Naive thymus-derived CD8-positive, alpha-beta T cell (primary cell): ENCODE measurements at places on chromosomes 5 and 9.

- no peak for DNase-seq
Measured at GRCh38 chr9:4548811-4549725, 58.8 kb downstream of the SLC1A1 start.

DNA sequence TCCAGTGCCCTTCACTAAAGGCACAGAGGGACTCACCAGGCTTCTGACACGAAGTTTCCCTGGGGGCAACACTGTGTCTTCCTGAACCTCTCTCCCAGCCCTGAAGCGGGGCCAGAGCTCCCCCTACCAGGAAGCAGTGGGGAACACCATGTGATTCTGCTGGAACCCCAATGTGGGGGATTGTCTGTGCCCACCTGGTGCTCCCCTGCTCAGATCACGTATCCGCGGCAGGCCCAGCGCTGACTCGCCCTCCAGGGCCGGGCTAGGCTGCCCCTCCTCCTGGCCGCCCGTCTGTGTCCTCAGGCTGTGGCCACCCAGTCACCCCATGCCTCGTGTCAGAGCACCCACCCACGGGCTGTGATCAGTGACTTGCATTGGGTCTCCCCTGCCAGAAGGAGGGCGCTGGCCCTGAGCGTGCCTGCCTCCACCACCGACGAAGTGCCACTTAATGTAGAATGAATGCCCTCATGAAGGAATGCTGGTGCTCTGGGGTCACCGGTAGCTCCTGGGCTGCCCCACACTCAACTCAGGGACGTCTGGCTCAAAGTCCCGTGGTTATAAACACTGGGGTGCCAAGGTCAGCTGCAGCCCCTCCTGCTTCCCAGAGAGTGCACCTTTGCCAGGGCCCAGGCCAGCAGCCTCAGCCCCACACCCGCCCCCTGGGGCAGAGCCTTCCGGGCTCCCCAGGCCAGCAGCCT is 22.1 kb downstream of the SARDH start:
- peak; percentile 23 for DNase-seq

DNA sequence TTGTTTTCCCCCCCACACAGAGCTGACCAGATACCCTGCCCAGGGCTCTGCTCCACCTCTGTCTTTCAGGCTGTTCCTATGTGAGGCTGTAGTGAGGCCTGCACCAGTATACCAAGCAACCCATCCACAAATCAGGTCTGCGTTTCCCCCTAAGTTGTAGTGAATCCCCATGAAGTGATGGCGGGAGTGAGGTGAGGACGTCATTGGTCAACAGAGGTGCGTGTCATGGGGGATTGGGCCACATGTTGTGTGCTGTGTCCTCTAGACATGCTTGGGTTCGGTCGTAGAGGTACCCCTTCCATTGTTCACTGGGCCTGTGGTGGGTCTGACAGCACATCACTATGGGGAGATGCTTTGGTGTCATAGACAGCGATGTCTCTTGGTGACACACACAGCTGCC is 184.6 kb downstream of the CACNA1B start:
- DNase-seq, result no peak

DNA sequence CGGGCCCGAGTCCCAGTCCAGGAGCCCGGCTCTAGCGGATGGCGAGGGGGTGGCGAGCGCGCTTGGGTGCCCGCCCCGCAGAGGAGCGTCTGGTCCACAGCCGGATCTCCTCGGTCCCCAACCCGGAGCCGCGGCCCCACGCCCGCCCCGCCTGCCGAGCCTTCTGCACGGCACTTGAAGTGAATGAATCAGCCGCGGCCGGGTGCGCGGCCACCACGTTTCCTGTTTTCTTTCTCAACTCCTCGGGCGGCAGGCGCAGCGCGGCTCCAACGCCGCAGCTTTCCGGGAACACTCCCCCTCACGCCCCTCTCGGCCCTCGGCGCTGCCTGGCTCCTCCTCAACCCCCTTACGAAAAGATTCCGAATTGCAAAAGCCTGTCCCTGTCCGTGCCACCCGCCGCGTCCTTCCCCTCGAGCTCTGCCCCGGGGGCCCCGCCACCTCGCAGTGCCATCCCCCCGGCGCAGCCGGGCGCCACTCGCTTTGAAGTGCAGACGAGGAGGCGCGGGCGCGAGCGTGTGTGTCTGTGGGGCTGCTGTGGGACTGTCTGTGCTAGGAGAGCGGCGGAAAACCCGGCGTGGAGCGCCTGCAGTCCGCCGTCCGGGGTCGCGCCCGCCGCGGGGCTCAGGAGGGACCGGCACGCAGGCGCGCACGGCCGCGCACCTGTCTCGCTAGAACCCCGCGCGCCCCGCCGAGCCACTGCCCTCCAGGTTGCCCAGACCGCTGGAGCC is 456.6 kb downstream of the RAB3C start:
- DNase-seq, result peak; percentile 95

DNA sequence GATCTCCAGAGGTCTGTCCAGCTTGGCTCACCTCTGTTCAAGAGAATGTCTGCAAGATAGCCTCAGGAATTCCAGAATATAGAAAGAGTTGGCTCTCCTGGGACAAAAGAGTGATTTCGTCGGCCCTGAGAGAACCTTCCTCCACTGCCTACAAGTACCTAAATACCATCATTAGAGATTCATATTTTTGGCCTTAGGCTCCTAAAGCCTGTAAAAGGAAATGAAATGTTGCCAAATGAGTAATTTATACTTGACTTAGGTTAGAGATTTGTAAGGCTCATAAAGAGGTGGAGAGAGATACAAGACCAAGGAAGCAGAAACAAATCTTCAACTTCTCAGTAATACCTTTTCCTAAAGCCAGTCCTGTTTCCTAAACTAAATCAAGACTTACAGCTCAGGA is 146.2 kb downstream of the CCDC192 start:
- no peak for DNase-seq

DNA sequence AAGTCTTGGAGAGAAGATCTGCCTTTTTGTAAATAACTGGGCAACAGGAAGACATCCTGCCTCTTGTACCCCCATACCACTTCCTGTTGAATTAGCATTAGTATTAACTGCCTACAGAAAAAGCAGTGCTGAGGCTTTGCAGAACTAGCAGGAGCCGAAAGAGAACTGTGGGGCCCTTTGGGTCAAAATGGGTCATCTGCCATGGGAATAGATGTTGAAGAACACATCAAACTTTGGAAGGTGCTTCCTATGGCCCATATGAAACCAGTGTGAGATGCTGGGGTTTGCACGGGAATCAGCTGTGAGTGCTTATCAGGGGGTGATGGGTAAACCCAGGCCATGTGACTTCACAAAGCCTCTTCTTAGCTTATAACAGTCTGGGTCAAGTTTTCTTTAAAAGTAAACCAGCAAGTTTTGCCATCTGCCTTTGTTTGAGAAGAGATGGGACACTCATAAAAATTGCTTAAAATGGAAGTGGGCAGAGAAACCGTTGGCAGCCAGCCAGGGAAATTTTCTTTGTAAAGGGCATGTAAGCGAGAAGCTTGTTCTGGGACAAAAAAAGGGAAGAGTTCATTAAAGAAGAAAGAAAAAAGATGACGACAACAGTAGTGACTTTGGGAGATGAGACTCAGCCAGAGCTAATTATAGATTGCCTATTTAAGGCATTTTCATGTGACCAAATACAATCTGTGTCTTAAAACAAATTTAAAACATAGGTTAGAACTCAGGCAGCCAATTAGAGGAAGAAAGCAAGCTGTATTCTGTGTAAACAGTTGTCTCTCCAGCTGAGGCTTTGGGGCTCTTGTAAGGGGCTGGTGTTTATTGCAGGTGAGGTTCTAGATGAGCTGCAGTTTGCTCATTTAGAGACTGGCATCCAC is 4.4 kb downstream of the SLC25A25 start:
- DNase-seq, result peak; percentile 66

- DNase-seq, result no peak
Measured at GRCh38 chr9:69299826-69300225, 25.2 kb upstream of the ENTREP1 start.

- no peak for DNase-seq
Measured at GRCh38 chr5:51484326-51484725, 101.1 kb downstream of the ISL1 start.

DNA sequence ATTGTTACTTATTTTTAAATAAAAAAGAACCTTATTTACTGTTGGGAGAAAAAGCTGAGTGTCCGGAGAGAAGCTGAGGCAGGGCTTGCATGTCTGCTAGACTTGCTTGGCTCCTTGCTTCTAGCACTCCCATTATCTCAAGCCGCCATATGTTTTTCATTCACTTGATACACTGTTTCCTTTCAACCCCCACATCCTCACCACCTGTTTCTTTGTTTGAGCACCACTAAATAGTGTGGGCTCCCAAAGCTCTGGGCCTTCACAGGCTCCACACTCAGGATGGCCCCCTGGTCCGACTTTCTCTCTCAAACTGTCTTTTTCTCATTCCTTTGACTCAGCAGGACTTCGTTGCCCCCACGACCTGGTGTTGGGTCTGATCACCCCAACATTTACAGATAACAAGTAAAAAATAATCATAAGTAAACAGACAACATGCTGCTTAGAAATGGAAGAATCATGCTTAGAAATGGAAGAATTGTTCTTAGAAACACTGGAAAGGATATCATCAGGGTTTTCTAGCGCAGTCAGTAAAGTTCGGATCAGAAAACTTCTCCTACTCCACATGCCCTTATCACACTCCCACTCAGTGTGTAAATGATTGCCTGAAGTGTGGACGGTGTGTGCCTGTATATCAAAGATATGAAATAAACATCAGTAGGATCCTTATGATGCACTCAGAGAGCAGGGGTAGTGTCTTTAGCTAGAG is 58.5 kb downstream of the APTX start:
- DNase-seq, result no peak

GRCh38 chr9:86557063-86557766 is 203.0 kb upstream of the TUT7 start:
- DNase-seq, result no peak

- no peak for DNase-seq
Measured at GRCh38 chr5:132104556-132104955, 31.0 kb downstream of the CSF2 start.

DNA sequence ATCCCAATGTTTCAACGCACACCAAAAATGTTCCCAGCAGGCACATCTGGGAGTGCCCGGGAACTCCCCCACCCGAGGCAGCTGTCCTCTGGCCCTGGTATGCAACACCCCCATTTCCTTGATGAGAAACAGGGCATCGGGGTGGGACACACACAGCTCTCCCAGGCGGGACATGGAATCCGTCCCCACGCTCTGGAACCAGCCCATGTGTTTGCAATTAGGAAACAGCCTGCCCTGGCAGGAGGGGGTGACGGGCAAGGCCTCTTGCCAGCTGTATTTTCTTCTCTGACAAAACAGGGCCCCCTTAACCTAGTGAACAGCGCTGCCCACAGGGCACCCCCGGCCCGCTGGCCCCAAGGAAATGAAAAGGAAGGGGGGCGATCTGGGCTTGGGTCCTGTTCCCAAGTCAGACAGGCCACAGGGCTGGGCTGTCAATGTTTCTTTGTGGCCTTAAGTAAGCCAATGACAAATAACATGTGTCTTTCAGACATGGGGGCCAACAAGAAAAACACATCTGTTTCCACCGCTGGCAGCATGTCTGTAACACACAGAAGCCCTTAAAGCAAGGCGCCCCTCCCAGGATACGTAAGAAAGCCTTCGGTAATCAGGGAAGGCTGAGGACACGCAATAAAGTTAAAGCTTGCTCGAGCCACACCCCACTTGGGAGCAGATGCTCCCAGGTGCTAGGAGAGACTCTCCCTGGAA is 125.3 kb downstream of the ROR2 start:
- DNase-seq, result no peak

DNA sequence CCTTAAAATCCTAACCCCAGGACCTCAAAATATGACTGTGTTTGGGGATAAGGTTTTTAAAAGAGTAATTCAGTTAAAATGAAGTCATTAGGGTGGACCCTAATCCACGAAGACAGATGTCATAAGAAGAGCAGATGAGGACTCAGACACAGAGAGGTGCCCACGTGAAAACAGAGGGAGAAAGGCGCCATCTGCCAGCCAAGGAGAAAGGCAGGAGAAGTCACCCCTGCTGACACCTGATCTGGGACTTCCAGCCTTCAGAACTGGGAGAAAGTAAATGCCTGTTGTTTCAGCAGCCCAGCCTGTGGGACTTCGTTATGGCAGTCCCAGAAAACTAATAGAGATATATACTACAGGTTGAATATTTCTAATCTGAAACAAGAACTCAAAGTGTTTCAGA is 67.4 kb downstream of the ROR2 start:
- no peak for DNase-seq

- DNase-seq, result no peak
Measured at GRCh38 chr5:175803254-175803653, 68.1 kb upstream of the CPLX2 start.

- DNase-seq, result no peak
Measured at GRCh38 chr9:80892703-80893102, 796.6 kb downstream of the TLE1 start.

DNA sequence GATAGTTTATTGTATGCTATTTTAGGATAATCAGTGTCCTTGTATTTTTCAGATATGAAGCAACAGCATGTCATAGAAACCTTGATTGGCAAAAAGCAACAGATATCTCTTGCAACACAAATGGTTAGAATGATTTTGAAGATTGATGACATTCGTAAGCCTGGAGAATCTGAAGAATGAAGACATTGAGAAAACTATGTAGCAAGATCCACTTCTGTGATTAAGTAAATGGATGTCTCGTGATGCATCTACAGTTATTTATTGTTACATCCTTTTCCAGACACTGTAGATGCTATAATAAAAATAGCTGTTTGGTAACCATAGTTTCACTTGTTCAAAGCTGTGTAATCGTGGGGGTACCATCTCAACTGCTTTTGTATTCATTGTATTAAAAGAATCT is 14.5 kb downstream of the CCT5 start:
- no peak for DNase-seq

- no peak for DNase-seq
Measured at GRCh38 chr5:114377050-114377844, 15.4 kb downstream of the KCNN2 start.

GRCh38 chr9:21995666-21996398 is 1.2 kb downstream of the CDKN2B-AS1 start:
- no peak for DNase-seq

DNA sequence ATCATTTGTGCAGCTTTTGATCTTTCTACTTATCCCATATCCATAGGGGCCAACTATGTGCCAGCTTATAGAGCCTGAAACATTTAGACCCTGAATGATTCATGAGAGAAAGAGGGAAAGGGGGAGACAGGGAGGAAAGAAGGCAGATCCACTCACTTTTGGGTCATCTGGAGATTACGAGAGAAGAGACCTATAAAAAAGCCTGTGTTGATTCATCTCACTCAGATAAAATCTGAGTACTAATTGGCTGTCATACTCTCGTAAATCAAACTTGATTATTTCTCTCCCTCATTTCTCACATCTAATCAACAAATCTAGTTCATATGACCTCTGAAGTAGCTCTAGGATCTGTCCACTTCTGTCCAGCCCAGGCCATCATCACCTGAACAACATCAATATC is 137.1 kb downstream of the ARL15 start:
- DNase-seq, result no peak
